ENCODE measurements at places on chromosomes 2 and 18.

- DNase-seq, result peak; percentile 82
These were observed 38.3 kb upstream of the IL1R1 start for GRCh38 chr2:102103992-102104871.

DNA sequence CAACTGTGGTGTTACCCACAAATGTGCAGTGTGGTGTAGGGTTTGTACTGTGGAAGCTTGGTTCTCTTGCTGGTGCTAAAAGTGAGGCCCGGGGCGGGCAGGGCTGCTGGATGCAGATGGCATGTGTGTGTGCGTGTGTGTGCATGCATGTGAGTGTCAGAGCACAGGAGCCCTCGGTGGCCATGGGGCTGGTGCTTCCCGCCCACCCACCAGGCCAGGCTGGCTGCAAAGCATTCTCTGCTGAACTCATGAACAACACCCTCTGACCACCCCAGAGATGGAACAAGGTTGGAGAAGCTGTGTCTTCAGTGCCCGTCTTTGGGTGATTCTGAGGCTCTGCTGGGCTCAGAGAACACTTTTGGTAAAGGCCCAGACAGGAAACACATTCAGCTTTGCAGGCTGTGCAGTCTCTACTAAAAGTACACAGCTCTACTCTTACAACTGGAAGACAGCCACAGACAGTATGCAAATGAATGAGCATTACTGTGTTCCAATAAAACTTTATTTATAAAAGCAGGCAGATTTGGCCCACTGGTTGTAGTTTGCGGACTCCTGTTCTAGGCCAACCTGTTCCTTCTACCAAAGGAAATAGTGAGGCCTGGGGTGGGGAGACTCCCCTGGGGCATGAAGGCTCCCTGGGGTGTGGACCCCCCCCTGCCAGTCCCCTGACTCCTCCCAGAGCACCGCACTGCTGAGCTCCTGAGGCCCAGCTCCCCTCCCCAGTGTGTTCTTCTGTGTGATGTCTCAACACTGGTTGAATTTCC is 225.3 kb upstream of the HDAC4 start:
- no peak for DNase-seq

DNA sequence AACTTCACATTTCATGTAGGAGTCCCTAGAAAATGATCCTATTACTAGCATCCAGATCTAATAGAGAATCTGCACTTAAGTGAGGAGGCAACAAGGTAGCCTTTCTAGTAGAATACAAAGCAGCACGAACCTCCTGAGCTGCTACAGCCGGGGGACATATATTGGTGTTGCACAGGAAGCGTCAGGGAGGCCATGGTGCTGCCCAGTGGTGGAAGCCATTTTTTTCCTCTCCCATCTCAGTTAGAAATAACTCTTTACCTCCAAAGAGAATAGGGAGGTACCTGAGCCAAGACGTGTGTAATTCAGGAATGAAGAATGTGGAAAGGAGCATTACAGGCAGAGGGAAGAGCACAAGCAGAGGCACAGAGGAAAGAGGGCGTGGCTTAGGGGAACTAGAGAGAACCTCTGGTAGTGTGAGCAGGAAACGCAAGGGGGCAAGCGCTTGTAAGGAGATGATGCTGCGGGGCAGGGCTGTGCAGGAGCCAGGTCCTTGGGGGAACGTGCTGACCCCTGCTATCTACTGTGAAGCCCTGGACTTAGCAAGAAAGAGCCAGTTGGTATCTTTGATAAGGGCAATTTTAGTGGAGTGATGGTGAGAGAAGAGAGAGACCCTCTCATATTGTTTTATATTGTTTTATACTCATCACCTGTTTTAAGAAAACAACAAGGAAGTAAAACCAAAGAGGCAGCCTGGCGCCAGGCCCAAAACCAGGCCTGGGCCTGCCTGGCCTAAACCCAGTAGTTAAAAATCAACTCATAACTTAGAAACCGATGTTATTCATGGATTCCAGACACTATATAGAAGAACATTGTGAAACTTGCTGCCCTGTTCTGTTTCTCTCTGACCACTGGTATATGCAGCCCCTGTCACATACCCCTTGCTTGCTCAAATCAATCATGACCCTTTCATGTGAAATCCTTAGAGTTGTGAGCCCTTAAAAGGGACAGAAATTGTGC is 50.0 kb upstream of the TTC39C start:
- DNase-seq, result no peak

DNA sequence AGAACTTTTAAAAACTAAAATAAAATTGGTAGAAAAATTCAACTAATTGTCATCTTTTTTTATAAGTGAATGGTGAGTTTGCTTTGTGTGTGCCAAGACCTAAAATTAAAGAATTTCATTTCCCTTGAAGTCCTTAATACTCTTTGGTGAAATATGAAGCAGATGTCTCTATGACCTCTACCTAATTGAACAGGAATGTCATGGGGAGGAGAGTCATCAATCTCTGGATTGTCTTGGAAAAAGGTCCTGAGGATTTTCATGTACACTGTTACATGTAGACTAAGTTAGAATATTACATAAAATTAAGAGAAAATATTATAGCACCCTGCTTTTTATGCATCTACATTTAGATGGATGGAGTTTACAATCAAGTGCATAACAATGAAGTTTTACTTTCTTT is 177.9 kb upstream of the LRP1B start:
- no peak for DNase-seq

DNA sequence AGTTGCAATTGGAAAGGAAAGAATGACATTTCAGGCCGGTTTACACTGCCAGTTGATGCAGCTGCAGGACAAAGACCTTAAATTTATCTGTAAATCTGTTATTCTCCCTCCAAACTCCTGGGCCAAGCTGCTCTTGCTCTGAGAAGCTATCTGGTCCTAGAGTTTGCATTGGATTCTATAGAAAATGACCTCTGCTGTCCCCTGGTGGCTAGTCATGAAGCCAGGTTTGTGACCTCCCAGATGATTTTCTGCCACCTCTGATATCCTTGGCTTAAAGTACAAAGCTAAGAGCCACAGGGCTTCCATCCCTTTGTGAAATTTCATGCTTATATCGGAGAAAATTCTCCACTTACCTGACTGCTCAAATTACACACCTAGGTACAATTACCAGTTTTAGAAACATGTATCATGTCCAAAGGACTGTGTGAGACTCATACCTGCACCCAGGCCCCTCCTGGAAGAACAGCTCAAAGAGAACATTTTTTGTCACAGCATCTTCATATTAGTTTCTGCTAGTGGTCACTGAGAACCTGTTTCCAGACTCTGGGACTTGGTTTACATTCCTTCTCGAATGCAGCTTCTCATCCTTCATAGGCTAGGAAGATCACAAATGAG is 28.9 kb upstream of the IER3IP1 start:
- peak; percentile 22 for DNase-seq

GRCh38 chr18:69674292-69674877 is 273.3 kb downstream of the CD226 start:
- DNase-seq, result no peak

DNA sequence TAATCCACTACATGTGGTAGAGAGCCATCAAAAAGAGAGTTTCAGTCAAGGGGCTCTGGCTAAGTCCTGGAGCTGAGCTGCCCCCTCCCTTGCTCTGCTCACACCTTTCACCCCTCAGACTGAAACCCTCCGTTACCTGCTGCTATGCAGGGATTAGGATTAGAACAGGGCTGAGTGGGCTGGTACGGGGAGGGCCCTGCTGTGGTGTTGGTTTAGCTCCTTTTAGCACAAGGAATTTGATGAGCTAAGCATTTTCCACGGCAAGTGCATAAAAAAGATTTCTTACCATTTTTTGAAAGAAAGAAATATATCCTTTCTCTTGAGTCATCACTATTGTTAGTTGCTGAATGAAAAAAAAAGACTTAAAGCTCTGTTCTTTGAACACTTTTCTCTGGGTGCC is 46.3 kb downstream of the TCF7L1 start:
- DNase-seq, result no peak

DNA sequence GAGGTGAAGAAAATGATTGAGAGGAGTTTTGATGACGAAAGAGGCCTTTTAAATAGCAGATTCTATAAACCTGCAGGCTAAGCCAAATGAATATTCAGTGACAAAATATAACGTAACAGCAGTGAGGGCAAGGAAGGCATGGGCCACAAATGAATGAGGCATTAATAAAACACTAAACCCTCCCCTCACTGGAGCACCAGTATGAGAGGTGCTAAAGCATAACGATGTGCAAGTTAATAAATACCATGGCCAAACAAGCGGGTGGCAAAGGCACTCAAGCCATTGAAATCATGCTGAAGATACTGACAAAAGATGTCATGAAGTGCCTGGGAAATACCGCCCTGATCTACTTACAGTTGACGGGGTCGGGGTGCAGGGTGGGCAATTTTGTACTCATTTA is 30.2 kb upstream of the LONRF2 start:
- no peak for DNase-seq

- no peak for DNase-seq
These were observed 26.9 kb upstream of the HS6ST1 start for GRCh38 chr2:128345436-128346165.

DNA sequence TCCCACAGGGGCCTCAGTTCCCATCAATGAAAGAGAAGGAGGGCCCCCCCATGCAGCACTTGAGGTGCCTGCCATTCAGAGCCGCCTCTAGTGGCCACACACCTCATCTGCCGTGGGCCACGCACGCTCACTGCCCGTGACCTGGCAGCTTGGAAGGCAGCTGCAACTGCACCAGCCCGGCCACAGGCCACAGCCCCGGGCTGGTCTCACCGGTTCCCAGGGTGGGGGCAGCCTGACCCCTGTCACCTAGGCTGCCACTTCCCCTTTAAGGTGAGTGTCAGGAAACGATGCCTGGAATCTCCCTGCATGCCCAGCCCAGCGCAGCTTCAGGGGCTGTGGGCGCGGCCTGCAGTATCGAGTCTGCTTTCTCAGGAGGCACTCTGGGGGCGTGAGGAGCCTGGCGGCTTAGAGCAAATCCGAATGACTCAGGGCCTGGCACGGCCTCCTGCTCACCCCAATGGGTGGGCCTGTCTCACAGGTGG is 2.6 kb downstream of the MAB21L4 start:
- peak; percentile 75 for DNase-seq

DNA sequence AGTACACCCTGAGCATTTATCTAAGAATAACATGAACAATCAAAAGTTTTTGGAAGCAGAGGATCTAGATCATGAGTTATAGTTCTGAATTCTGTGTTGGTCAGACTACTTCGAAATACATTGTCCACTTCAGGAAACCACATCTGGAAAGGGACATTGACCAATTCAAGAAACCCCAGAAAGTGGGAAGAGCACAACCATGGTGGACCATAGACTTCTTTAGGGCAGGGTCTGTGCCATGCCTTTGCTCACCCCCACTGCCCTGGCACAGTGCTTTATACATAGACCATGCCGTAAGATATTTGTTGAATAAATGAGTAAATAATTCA is 44.3 kb upstream of the CYP1B1 start:
- DNase-seq, result no peak

- DNase-seq, result peak; percentile 99
These were observed 11.7 kb upstream of the MSH6 start for GRCh38 chr2:47771211-47771610.

DNA sequence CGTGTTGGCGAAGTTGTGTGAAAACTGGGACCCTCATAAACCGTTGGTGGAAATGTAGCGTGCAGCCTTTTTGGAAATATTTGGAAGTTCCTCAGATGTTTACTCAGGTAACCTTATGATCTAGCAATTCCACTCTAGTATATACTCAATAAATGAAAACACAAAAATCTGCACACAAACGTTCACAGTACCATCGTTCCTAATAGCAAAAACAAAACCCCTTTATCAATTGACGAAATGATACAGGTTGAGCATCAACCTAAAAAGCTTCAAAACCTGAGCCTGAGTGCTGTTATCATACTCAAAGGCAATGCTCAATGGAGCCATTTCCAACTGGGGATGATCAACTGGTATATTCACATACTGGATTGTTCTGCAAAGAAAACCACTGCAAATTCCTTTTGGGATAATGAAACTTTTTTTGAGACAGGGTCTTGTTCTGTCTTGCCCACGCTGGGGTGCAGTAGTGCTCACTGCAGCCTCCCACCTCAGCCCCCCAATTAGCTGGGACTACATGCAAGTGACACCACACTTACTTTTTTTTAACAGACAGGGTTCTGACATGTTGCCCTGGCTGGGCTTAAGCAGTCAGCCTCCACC is 777 bp upstream of the C18orf32 start:
- DNase-seq, result no peak

DNA sequence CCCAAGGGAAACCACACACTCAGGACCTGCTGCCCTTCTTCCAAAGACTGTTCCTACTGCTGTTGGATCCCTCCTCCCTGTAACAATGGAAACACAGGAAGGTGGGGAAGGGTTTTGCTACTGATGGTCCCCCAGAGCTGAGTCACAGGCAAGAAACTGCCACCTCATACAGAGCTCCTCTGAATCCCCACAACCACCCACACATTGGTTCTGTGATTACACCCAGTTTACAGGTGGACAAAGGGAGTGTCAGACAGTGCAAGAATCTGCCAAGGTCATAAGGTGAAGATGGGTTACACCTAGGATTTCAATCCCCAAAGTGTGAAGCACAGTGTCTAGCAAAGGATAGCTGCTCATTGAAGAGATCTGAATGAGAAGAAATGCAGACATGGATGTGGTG is 141.7 kb upstream of the LMAN1 start:
- DNase-seq, result no peak

DNA sequence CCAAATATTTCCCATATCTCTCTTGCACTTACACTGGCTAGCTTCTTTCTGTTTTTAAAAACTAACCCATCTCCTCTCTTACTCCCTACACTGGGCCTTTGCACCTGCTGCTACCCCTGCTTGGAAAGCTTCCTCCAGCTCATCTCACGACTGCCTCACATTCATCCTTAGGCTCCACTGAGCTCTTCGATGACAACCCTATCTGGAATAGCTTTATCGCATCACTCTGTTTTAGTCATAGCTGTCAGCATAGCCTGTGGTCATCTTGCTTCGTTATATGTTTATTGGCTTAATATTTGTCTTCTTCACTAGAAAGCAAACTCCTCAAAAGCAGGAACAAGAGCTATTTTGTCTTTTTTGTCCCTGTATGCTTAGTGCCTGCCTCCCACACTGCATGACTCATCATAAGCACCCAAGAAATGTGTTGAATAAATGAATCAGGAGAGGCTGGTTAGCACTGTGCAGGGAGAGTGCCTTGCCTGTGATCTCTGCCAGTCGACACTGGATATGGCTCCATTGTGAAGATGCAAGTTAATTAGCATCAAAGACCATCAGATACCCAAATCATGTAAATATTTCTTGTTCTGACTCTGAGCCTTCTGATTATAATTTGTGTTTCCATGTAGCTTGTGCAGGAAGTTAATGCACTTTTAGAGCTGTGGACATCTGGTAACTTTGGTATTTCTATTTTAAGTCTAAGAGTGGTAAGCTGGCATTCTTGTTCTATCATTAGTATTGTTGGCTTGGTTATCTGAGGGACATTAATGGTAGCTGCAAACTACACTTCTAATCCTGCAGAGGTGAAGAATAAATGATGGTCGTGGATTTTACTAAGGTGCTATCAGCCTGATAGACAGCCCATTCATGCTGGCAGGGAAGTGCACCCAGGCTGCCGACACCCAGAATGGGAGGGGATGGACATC is 10.3 kb upstream of the DYTN start:
- peak; percentile 52 for DNase-seq

Measured in A172 (cell line).